ENCODE measurements at places on chromosomes 12 and 14. TPM values are rescaled to one million over a fixed set of nuclear protein-coding genes. Genes with fewer than 3 reads are reported as not detected.

DNA sequence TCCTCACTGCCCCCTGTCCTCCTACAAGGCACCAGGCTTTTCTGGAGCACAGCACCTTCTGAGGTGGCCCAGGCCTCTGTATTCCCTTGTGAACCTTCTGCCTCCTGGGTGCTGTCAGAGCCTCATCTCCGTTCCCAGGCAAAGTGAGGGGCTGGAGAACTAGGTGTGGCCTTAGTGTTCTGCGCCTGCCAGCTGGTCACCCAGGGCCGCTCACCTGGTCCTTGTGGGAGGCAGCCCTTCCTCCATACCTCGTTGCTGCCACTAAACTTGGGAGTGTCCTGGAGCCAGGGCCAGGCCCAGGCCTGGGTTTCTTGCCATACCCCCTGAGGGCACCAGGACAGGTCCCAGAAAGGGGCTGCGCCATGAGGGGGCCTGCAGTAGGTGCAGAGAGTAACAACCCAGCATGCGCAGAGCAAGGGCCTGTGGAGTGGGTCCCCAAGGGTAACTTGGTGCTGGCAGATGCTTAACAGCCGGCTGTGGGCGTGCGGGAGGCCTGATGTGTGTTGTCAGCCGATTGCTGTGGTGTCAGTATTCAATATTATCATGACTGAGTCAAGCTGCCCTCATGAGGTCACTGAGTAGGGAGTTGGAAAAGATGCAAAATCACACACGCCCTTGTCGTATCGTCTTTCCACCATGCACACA is 17.1 kb downstream of the OTUB2 start:
- no peak for DNase-seq

GRCh38 chr14:68361231-68361630 is 431.6 kb downstream of the ZFP36L1 start:
- peak; percentile 47 for DNase-seq

- DNase-seq: peak; percentile 97
Observed at GRCh38 chr14:22689199-22689598, 45.0 kb upstream of the OR6J1 start.

The KRT81 gene
- not detected for total RNA-seq

- DNase-seq: no peak
Observed at GRCh38 chr14:31921721-31922120, 155.4 kb upstream of the ARHGAP5 start.

DNA sequence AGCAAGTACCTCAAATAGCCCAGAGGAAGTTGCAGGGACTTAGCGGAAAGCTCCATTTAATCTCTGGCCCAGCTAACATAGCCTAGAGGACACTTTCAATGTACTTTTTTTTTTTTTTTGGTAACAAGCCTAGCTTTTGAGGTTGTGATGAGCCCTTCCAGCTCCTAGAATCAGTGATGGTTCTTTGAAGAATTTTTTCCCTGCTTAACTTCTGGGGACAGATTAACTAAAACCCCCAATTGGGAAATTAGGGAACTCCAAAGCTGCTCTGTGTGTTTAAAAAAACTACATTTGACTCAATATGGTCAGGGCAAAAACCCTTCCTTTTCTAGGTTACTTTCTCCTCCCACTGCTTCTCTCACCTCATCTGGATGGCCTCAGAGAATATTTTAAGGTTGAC is 23.9 kb upstream of the ITGA5 start:
- no peak for DNase-seq

The NTF3 gene
- total RNA-seq: not detected

GRCh38 chr12:95608252-95609033 is 57.2 kb upstream of the USP44 start:
- no peak for DNase-seq

The BRAP gene
- 16.9 TPM for total RNA-seq

GRCh38 chr12:47648056-47648579 is 57.7 kb downstream of the RPAP3 start:
- no peak for DNase-seq

The KLHL33 gene
- total RNA-seq: not detected

GRCh38 chr12:95646781-95647190 is 95.5 kb upstream of the USP44 start:
- no peak for DNase-seq

- DNase-seq: no peak
Observed at GRCh38 chr12:122891661-122892525, 4.0 kb downstream of the VPS37B start.

The INHBC gene
- total RNA-seq: not detected

DNA sequence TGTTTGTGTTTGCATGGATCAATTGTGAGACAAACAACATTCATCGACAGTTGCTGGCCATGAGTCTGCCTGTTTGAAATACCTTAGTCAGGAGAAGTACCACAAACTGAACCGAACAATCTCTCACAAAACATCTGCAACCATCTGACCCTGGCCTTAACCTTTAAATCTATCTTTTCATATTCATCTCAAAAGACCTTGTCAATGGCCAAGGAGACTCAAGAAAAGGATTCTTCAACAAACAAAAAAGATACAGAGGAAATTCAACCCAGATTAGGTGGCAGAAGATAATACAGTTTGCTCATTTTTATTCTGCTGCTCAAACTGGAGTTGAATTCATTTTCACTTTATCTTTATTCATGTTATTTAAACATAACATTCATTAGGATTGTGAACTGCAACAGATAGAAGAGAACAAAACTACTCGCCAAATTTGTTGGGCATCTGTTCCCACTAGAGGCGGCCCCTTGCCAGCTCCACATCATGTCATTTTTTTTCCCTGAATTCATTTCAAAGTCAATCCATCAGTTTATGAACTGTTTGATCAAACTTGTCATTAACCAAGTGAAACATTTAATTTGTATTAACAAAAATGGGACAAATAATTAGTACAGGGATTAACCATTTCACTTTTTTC is 152.3 kb upstream of the OTX2 start:
- no peak for DNase-seq

DNA sequence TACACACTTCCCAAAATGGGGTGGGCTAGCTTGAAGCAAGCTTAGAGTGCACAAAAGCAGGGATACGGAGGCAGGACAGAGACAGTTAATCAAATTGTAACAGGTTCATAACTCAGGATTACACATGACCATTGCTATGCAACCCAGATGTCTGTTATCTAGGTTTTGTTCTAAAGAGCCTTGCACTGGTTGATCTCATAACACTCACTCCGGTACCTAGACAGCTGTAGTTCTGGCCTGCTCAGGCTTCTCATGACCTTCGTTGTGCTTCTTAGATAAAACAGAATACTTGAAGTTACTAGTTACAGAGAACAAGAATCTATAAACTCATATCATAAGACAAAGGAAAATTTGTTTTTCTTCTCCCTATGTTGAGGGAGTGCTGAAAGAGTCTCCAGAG is 983.4 kb downstream of the TMEM121 start:
- DNase-seq: no peak

DNA sequence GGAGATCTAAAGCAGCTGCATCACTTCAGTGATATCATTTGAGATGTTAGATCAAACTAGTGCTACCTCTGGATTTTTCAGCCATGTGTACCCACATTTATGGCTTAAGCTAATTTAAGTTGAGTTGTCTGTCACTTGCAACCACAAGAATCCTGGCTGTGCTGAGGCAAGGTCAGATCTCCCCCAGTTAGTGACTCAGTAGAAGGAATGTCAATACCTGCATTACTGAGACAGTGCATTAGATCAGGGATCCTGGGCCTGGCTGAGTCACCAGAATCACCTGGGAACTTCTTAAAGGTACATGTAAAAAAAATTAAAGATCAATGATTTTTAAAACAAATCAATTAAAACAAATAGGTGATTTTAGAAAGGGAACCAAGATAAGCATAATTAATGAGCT is 84.6 kb upstream of the GRIN2B start:
- no peak for DNase-seq

The ZNF605 gene
- 5.7 TPM for total RNA-seq

- no peak for DNase-seq
Observed at GRCh38 chr12:32532951-32533350, 133.6 kb downstream of the FGD4 start.

- peak; percentile 97 for DNase-seq
Observed at GRCh38 chr12:62785941-62786559, 148.9 kb downstream of the PPM1H start.

The UBE3B gene
- total RNA-seq: 68.2 TPM

DNA sequence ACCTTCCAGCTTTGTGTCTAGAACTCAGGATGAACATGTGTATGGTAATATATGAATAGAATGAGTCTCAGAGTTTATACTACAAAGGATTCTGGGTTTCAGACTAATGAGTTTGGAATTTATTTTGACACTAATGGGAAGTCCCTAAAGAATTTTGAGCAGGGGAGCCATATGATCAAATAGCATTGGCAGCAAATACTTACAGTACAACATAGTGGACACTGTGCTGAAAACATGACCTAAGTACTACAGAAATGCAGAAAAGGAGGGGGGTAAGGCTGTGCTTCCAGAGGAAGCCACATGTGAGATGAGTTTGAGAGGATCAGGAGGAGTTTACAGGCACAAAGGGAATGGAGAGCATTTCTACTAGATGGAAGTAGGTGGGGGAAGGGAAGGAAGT is 225.8 kb downstream of the C12orf42 start:
- no peak for DNase-seq

The KCNA5 gene
- not detected for total RNA-seq

The OR4Q3 gene
- not detected for total RNA-seq

The MMP14 gene
- total RNA-seq: 804 TPM

- DNase-seq: no peak
Observed at GRCh38 chr12:22334410-22335100, at the start of gene ST8SIA1. TSS of gene ST8SIA1 (minus strand) at chr12:22334707. CDS start at chr12:22334232, 475 bp downstream.

GRCh38 chr12:12608557-12608957 is 3.1 kb upstream of the CREBL2 start:
- DNase-seq: no peak

DNA sequence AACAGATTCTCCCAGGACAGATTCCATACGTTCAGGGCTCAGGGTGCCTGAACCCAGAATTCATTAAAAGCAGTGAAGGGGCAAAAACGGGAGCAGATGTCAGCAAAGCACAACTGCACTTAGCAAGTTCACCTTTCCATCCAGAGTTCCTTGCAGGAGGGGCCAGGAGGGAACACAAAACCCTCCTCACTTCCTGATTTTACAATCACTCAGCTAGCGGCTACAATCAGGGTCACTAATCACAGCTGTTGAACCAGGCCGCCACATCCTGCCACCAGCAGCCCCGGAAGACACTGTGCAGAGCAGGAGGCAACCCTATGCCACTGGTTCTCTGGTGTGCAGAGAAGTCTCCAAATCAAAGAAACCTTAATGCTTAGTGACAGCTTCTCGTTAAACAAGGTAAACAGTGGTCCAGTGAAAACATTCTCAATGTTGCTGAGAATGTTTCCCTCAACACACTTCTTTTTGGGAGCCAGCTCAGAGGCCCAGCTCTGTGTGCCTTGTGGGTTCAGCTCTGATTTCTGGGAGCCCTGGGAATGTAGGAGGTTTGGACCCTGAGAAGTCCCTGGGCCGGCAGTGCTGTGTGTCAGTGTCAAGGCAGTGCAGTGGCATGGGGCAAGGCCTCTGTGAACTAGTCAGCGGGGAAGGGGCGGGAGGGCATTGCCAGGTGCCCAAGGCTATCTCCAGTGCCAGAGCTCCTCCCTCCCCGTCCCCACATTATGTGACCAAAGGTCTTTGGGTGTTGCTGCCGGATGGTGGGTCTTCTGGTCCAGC is 54.5 kb downstream of the VCPKMT start:
- no peak for DNase-seq

DNA sequence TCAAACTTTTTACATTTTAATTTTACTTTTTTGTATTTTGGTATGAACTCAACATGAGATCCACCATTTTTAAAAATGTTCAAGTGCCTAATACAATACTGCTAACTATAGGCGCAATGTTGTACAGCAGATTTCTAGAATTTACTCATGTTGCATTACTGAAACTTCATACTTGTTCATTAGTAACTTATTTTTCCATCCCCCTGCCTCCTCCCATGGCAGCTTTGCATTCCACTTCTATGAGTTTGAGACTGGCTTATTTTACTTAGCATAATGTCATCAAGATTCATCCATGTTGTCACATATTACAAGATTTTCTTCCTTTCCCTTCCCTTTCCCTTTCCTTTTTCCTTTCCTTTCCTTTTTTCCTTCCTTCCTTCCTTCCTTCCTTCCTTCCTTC is 825.9 kb downstream of the SLC16A7 start:
- DNase-seq: no peak

- no peak for DNase-seq
Observed at GRCh38 chr14:101188571-101188915, 285.0 kb upstream of the RTL1 start.

DNA sequence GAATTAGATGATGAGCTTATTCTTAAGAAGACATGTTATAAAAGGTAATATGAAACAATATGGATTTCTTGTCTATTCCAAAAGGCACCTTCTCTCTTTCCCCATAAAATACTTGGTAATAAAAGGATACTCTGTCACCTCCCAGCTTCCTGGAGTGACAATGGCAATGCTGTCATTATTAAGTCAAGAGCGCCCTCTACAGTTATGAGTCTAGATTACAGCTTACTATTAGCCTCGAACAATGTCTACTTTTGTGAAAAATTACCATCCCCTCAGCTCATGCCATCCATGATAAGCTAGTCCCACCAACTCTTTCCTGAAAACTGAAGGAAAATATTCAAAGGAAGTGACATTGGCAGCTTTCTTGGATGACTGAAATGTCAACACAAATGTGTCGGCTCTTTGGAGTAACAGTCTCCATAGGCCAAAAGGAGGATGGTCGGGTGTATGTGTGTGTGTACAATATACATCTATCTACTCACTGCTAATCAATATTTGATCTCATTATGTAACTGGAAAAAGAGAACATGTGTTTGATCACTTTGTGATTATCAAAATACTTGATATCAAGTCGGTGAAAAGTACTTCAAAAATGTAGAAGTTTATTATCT is 48.7 kb upstream of the CDKN3 start:
- no peak for DNase-seq

The ARHGEF40 gene
- total RNA-seq: 22.0 TPM

The SLC38A4 gene
- total RNA-seq: not detected

- no peak for DNase-seq
Observed at GRCh38 chr14:35337269-35338255, 45.4 kb downstream of the PSMA6 start.

All from glomerular endothelial cell (primary cell).